Activated CD4-positive, alpha-beta T cell treated with anti-CD3 and anti-CD28 coated beads for 36 hours (primary cell): ENCODE measurements at places on chromosomes 3 and 15.

DNA sequence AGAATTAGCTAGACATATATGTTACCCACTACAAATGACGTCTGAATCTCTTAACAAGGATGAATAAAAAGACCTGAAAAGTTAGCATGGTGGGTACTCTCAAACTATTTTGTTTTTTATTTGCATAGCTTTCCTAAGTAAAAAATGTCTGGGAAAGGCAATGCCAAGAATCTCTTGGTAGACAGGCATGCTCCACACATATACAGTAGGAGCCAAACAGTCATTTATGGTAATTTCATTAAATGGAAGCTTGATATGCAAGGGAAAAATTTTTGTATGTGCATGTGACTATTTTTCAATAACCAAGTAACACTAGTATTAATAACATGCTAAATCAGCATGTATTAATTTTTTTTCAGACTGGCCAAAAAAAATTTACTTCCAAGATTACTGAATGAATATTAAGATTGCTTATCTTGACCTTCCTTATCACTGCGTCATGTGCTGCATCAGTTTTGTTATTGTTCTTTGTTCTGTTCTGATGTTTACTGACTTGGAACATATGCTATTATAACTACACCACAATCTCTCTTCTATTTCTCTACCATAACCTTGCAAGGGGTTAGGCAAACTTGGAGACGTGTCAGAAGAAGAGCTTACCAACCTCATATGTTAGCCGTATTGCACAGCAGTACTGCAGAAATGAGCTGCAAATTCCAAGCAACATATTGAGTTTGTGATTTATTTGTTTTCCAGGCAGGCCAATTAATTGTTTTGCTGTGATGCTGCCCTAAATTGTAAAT, 255.3 kb downstream of the RBMS3 start:
- DNase-seq = no peak

DNA sequence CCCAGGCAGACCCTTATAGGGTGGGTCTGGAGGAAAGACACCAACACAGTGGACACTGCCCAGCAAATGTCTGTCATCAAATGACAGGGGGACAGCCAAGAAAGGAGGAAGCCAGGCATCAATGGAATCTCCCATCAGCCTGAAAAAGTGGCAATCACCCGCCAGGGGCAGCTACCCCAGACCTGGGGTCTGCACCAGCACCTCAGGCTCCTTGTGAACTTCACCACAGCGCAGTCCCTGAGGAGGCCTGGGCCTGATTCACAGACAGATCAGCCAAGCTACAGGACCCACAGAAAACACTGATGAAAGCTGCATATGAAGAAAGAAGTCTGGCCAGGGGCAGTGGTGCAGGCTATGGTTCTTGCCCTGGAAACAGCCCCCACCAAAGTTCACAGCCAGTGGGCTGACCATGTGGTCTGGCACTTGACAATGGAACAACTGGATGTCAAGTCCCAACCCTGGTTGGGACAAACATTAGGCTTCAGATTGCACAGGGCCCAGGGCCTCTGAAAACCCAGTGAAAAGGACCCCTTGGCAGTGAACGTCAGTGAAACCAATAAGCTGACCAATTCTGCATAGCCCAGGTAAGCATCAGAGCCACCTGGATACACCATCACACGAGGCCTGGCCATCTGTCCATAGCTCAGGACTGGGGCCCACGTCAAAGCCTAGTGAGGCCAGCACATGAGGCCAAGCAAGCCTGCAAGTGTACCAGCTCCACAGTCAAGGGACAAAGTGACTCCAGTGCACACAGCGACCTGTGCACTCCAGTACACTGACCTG, 29.1 kb downstream of the ALS2CL start:
- no peak for DNase-seq

GRCh38 chr3:108494906-108495531, 15.4 kb downstream of the MYH15 start:
- no peak for DNase-seq

GRCh38 chr3:9399337-9399703, 1.9 kb downstream of the SETD5 start:
- no peak for DNase-seq

- no peak for DNase-seq
Measured at GRCh38 chr3:195571361-195571760, 12.4 kb downstream of the APOD start.

- no peak for DNase-seq
Measured at GRCh38 chr15:27679731-27680471, 419.2 kb downstream of the OCA2 start.

- no peak for DNase-seq
Measured at GRCh38 chr3:130758624-130759369, 12.2 kb upstream of the PIK3R4 start.

- DNase-seq = no peak
Measured at GRCh38 chr15:29632671-29633406, 189.4 kb downstream of the TJP1 start.

DNA sequence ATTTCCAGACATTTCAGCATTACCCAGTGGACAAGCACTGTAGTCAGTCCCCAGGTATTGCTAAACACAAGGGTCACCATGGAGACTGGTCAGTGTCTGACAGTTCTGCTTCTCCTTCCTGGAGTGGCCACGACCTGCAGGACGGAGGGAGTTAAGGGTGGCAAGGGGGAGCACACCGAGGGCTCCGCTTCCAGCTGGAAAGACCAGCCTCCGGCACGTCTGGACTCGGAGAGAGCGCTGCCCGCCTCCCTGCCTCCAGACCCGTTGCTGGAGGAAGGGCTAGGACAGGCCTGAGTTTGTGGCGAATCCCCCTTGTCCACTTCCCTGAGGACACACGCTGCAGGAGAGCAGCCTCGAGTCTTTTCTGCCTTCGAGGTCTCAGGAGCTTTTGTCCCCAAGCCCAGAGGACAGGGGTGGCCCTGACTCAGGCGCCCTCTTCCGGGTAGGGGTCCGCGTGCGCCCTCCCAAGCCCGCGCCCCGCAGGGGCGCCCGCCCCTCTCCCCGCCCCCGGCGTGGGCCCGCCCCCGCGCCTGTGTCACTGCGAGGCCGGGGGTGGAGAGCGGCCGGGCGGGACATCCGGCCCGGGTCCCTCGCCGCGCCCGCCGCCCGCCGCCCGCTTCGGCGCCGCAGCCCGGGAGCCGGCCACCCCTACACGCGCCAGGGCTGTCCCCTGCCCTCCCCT, at the start of gene CHST14:
Gene CHST14, plus strand, starts transcription at position 562 of the 682 bp plus-strand sequence. CDS start 230 bp downstream, outside the sequence.
- peak; percentile 64 for DNase-seq

- peak; percentile 46 for DNase-seq
Measured at GRCh38 chr3:9169956-9170850, 79.2 kb downstream of the SRGAP3 start.

- peak; percentile 83 for DNase-seq
Measured at GRCh38 chr3:179037351-179037750, 34.3 kb downstream of the ZMAT3 start.

- DNase-seq = no peak
Measured at GRCh38 chr3:99439892-99440291, 198.5 kb upstream of the COL8A1 start.

DNA sequence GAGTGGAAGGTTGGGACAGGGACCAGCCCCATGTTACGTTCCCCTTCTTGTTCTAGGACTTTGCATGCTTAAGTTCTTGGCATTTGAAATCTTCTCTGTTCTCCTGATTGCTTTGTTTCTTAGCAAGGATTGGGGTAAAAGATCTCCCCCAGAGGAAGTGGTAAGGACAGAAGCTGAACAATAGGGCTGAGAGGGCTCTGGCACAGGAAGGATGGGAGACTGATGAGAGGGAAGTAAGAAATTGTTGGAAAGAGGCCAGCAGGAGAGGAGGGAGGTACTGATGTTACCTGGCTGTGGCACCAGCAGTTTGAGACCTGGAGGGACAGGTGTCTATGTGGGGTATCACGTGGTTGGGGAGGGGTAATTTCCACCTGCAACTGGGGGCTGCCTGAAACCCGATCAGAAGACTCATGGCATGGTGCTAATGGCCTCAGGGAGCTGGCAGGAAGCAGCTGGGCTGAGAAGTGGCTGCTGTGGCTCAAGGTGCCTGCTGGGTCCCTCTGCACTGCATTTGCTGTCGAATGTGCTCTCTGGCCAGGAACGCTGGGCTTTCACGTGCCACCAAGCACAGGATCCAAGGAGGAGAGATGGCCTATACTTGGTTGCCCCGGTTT, 108.4 kb downstream of the LSM3 start:
- DNase-seq = no peak
